Camera-type eye (tissue), 1 donor: ENCODE measurements at places on chromosomes 2 and 18. TPM values are rescaled to one million over a fixed set of nuclear protein-coding genes. Genes with fewer than 3 reads are reported as not detected.

ASTL gene
- total RNA-seq, result 0.49 TPM

THSD7B gene
- 30.6 TPM for total RNA-seq

CNTNAP5 gene
- 16.3 TPM for total RNA-seq

LAPTM4A gene
- total RNA-seq, result 152 TPM

RPRM gene
- 10.5 TPM for total RNA-seq
